ENCODE measurements at places on chromosomes 12 and 14.
A peak's percentile ranks its signal among the peaks of the same experiment; 100 is the strongest.

GRCh38 chr12:79183926-79184325, 319.4 kb downstream of the SYT1 start:
- DNase-seq: no peak

GRCh38 chr12:40579687-40580086, 112.6 kb upstream of the CNTN1 start:
- no peak for DNase-seq

DNA sequence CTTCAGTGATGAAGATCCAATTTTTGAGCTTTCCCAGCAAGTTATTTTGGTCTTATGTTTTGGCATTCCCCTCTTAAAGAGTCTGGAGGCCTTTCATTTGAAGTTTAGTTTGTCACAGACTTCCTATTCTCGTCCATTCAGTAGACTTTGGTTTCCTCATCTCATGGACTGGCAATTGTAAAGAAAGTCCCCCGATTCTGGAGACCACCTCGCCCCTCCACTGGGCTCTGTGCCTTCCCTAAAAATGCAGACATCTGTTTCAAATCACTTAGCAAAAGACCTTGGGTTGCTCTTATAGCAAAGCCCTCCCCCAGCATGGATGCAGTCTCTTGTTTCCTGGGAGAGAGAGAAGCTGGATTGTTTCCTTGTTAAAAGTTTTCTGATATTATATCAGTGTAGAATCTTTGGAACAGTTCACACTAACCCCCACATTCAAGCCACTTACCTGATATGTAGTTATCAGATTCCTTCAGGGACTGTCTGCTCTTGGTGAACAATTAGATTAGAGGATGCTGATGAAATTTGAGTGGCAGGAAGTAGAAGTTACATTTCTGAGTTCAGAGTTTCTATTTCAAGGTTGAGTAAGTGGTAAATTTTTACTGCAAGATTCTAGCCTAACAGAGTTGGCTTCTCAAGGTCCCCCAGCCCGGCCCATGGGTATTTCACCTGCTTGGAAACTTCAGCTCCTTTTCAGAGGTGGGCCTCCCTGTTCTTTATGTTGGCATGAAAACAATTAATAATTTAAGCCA, 56.3 kb downstream of the PLXNC1 start:
- DNase-seq: no peak

DNA sequence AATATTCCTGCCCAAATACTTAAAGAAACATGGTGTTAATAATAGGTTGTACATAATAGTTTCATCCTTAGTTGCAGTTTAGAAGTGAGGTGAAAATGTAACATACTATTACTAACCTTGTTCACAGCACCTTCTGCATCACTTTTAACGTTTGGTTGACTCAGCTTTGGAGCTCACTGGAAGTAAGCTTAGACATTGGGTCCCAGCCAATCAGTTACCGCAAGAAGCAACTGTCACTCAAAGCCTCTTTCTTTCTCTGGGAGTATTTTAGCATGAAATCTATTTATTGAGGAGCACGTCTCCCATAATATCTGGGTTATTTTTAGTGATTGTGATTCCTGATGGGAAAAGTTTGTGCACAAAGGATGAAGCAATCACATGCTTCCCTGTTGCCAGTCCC, 472.6 kb downstream of the SNAPC1 start:
- no peak for DNase-seq

DNA sequence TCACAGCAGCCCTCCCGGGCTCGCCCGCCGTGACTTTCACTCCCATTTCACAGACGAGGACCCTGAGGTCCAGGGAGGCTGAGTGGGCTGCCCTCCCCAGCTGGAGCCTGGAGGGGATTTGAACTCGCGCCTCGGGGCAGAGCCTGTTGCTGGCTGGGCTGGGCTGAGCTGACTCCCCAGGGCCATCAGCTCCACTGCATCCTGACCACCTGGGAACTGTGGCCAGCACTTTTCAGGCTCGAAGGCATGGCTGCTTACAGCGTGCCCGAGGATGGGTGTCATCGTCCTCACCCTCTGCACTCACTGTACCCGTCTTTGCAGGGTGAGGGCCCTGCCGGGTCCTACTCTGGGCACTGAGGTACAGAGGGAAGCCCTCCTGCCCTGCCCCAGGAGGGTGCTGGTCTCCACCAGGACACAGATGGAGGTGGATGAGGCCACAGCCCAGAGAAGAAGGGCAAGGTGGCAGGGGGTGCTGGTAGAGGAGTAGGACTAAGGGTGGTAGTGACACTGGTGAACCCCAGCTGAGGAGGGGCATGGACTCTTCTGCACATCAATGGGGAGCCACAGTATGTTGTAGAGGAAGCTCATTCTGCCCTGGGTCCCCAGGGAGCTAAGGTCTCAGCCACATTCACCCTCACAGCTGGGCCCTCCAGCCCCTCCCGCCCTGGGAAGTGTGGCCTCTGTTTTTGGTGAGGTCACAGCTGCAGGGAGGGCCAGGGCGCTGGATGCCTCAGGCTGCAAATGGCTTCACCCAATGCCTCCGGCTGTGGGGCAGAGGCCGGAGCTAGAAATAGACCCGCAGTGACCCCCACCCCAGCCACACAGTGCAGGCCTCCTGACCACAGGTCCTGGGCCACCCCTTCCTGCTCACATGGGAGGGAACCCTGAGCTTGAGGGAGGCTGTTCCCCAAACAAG, 365.1 kb upstream of the SFSWAP start:
- DNase-seq: no peak

GRCh38 chr14:95322651-95323050, 2.9 kb upstream of the CLMN start:
- no peak for DNase-seq

- no peak for DNase-seq
Observed at GRCh38 chr12:24244231-24244630, 294.8 kb upstream of the SOX5 start.

DNA sequence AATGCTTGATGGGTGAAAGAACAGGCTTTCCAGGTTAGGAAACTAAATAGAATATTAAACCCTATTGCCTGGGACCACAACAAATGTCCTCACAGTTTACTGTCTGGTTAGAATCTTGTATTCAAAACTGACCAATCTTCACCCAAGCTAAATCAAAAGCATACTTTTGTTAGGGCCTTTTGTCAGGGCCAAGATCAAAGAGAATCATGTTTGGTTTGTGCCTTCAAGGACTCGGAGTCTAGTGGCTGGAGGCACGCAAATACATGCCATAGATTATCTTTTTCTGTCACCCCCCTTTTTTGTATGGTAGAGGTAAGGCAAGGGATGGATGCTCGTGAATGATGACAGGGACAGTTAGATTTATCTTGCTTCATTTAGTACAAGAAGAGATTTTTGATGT, 51.1 kb upstream of the AKAP6 start:
- no peak for DNase-seq

- DNase-seq: no peak
Observed at GRCh38 chr14:72625689-72626088, 268.2 kb downstream of the DPF3 start.

- DNase-seq: no peak
Observed at GRCh38 chr14:27314231-27314630, 716.4 kb upstream of the NOVA1 start.

DNA sequence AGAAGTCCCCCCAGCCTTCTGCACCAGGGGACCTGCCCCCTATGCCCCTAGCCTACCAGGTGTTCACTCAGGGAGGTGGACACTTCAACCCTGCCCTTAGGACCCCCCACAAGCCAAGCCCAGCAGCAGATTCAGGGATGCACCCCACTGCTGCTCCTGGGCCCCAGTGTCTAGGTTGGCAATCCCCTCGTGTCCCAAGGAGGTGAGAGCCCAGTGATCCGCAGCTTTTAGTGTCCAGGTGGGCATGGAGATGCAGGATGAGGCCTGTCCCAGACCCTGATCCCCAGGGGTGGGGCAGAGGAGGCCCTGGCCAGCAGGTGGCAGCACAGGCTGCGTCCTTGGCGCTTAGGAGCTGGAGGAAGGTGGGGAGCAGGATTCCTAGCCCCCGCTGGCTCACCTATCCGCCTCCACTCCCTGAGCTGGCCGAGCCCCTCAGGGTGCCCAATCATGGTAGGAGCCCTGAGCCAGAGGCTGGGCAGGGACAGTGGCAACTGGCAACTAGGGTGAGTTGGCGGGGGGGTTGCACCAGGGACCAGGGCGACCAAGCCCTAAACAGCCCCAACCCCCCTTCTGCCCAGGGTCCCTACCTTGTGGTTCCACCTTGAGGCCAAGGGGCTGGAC, 4.1 kb downstream of the CKB start:
- DNase-seq: peak; percentile 56

DNA sequence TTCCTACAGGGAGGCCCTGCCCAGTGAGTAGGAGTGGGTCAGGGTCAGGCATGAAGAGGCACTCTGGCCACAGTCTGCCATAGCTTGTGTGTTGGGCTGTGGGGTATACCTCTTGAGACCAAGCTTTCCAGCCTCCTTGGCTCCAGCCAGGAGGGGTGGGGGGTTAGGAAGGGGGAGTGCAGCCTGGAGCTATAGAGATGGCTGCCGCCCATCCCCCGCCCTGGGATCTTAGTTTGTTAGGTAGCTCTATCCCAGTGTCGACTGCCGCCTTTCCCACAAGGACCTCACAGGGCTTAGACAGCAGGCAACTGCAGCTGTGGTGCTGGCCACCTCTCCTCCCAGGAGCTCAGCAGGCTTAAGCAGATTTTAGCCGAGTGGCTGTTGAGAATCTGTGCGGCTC, 216.4 kb downstream of the PLCZ1 start:
- DNase-seq: no peak

DNA sequence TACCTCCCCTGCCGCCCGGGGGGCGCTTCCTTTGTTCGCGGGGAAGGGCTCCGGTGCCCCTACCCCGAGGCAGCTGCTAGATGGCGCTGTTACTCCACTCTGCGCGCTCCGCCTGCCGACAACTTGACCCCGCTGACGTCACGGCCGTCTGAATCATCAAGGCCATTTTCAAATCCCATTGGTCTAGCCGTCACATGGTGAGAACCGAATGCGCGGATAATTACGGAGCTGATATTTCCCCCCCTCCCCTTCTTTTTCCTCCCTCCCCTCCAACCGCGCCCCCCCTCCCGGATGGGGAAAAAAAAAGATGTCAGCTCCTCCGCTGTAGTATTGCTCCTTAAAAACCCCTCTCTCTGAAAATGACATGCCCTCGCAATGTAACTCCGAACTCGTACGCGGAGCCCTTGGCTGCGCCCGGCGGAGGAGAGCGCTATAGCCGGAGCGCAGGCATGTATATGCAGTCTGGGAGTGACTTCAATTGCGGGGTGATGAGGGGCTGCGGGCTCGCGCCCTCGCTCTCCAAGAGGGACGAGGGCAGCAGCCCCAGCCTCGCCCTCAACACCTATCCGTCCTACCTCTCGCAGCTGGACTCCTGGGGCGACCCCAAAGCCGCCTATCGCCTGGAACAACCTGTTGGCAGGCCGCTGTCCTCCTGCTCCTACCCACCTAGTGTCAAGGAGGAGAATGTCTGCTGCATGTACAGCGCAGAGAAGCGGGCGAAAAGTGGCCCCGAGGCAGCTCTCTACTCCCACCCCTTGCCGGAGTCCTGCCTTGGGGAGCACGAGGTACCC, at the start of gene HOXC10:
Gene HOXC10 (plus strand): TSS at position 246 of the 791 bp plus-strand sequence. CDS start 114 bp downstream, at position 360.
- DNase-seq: peak; percentile 81

DNA sequence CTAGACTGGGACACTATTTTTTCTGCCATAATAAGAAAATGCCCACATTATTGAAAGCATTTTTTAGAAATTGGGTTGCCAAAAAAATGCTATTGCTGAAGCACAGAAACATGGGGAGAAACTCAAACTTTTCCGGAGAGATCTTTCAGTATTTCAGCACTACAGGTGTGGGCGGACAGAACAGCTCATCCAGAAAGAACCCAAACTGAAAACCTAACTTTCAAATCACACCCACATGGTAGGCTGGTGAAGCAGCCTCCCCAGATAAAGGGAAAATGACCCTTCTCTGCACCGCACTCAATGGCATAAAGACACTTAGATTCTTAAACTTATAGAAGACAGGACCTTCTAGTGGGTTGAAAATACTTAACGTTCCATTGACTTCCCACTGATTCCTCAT, 62.3 kb upstream of the TMPO start:
- DNase-seq: no peak

DNA sequence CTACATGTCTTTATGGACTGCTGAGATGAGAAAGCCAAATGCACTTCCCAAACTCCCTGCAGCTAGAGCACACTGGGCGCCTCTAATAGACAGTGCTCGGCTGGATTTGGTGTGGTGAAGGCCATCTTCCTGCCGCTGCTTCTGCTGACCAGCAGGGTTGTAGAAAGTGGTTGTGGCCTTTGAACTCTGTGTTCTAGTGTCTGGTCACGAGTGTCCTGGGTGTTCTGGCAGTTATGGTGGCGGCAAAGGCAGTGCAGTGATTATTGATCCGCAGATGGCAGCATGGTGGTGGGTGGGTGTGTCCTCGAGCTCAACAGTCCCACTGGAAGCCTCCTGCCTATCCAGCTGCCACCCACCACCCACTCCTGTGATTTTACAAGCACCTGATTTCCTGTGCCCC, 43.4 kb downstream of the SMIM41 start:
- DNase-seq: no peak

- peak; percentile 13 for DNase-seq
Observed at GRCh38 chr12:71691504-71692129, 5.7 kb downstream of the TMEM19 start.

GRCh38 chr12:38744041-38744440, 161.3 kb downstream of the CPNE8 start:
- no peak for DNase-seq

GRCh38 chr12:108605000-108605689, 7.3 kb upstream of the TMEM119 start:
- DNase-seq: no peak

- no peak for DNase-seq
Observed at GRCh38 chr12:111558107-111558376, 41.1 kb downstream of the ATXN2 start.

- no peak for DNase-seq
Observed at GRCh38 chr12:87943023-87943422, 86.2 kb downstream of the C12orf50 start.

All from NCI-H510A (cell line).